ENCODE measurements at places on chromosomes 5 and 9.

GRCh38 chr9:78097541-78097940 is 65.9 kb upstream of the GNAQ start:
- DNase-seq: no peak

- DNase-seq: no peak
These were observed 168.9 kb upstream of the NFIB start for GRCh38 chr9:14482856-14483255.

DNA sequence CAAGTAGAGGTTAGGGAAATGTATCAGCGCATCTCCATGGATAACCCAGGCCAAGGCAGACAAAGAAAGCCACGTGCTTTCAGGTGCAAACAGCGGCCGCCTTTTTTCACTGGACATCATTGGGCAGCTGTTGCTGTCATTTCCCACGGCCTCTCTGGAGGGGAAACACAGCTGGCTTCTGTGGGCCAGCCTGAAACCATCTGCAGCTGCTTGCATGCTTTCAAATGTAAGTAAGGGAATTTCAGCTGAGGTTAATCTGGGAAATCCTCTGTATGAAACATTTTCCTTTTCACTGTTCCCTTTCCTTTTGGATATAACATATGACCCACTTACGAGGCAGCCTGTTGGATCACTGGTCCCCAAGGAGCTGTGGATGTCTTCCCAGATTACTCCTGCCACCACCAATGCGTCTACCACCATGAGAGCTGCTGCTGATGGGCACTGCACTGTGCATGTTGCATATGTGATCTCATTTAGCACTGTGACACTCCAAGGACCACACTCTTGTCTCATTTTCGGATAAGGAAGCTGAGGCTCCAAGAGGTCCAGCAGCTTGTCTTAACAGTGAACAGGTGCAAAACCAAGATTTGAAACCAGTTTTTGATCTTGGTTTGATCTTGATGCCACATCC is 106.3 kb downstream of the C9orf152 start:
- no peak for DNase-seq

DNA sequence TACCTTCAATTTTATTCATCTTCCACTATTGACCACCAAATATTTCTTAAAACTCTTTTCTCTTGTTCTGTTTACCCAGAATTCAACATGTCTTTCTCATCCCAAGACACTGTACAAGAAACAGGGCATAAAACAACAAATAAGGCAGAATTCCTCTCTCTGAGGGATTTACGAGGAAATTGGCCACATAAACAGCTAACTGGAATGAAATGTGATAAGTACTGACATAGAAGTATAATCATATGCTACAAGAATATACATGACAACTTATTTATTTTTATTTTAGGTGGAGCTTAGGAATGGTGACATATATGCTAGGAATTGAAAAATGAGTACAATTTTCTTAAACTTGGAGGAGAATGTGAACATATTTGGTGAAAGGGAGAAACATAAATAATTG is 48.8 kb upstream of the FBN2 start:
- no peak for DNase-seq

- no peak for DNase-seq
These were observed 78.3 kb upstream of the HSPA9 start for GRCh38 chr5:138653502-138653901.

DNA sequence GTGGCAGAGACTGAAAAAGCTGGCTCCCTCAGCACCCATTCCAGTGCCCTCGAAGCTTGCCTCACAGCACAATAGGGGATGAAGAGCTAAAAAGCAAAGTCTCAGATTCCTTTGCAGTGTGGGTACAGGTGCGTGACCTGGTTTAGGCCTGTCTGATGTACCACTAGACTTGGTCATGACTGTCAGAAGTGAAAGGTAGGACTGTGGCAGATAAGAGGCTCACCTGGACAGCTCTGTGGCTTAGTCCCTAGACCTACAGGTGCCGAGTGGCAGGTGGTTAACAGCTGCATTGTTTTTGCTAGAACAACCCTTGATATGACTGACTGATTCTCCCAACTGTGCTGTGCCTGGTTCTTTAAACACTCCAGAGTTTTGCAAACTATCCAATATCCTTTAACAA is 14.7 kb upstream of the SFXN1 start:
- peak; percentile 55 for DNase-seq

DNA sequence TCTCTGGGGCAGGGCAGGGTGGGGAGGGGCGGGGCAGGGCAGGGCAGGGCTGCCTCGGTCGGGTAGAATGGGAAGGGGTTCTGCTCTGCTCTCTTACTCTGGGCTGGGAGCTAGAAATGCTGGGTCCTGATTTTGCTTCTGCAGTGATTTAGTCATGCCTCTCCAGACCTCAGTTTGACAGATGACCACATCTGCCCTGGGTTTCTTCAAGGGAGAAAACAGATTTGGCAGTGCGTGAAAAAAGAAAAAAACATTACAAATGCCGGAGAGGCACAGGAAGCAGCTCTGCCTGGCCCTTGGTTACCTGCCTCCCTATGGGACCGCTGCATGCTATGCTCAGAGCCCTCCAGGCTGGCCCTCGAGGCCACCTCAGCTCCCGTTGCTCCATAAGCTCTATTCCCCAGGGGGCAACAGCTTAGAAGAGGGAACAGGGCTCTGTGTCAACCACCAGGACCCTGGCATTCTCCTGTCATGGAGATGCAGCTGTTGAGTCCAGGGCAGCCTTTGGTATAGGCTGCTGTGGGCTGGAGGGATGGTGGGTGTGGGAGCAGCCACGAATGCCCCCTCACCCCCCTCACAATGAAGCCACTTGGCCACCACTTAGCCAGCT is 53.2 kb upstream of the UBTD2 start:
- peak; percentile 38 for DNase-seq

DNA sequence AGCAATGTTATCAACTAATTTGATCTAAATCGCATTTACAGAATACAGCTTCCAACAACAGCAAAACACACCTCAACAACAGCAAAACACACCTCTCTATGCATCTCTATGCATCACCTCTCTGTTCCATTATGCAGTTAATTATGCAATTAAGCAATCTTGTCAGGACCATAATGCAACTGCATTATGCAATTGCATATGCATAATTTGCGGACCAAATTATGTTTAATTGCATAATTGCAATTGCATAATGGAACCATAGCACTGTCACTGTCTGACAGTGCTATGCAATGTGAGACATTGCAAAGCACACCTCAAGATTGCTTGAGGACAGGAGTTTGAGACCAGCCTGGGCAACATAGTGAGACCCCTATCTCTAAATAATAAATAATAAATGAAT is 80.4 kb upstream of the PRSS3 start:
- no peak for DNase-seq

DNA sequence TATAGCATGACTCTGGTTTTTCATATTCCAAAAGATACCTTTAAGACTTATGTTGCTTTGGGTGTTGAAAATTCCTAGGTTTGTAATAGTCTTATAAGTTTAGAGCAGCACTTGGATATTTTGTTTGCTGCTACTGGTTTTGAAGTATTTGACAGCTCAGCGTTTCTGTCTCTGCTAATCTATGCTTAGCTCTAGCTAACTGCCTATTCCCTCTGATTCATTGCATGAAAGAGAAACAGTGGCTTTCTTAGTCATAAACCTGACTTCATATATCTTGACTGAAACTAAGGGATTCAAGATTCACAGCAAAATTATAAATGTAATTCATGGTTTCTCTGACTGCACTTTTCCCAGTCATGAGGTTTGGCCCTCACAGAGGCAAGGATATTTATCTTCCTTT is 35.6 kb upstream of the ANXA1 start:
- no peak for DNase-seq

DNA sequence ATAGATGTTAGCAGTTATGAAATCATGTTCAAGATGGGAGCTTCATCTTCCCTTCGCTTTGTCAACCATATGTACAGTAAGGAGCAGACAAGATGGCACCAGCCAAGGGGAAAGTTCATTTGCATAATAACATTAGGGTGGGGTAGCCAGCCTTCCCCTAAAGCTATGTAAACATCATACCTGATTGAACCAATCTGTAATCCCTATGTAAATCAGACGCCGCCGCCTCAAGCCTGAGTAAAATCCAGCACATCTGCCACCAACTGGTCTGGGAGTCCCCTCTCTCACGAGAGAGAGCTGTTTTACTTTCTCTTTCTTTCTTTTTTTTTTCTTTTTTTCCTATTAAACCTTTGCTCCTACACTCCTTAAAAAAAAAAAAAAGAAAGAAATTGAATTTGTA is 30.8 kb upstream of the REEP2 start:
- no peak for DNase-seq

- peak; percentile 71 for DNase-seq
These were observed 58.1 kb downstream of the STARD4 start for GRCh38 chr5:111454198-111454622.
